Activated CD8-positive, alpha-beta T cell treated with anti-CD3 and anti-CD28 coated beads, Interleukin-2, amount 10 ng/mL, durations not matched to agents 7 days and 5 days (primary cell): ENCODE measurements at places on chromosomes 3 and 15. TPM values are rescaled to one million over a fixed set of nuclear protein-coding genes. Genes with fewer than 3 reads are reported as not detected.
A peak's percentile ranks its signal among the peaks of the same experiment; 100 is the strongest.

The WWTR1 gene
- 0.53 TPM for total RNA-seq

DNA sequence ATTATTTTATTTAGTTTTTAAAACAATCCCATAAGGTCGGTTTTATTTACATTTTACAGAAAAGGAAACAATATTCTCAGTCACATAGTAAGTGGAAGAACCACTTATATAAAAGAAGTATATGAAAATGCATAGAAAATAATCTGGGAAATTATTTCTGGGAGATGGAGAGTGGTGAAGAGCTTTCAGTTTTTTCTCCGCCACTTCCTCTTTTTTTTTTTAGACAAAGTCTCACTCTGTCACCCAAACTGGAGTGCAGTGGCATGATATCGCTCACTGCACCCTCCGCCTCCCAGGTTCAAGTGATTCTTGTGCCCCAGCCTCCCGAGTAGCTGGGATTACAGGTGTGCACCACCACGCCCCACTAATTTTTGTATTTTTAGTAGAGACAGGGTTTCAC is 21.2 kb downstream of the RAD51 start:
- peaks cover 54% of the 10 kb centered on the region for H3K36me3 ChIP-seq
- H3K27me3 ChIP-seq = no peaks in the 10 kb centered on the region

- no peak for DNase-seq
- H3K4me3 ChIP-seq = no peak overlapping the region
- peaks cover 15% of the 10 kb centered on the region for H3K4me1 ChIP-seq
- H3K27me3 ChIP-seq = peaks cover 16% of the 10 kb centered on the region
Observed at GRCh38 chr15:48898032-48898431, 20.1 kb downstream of the EID1 start.

DNA sequence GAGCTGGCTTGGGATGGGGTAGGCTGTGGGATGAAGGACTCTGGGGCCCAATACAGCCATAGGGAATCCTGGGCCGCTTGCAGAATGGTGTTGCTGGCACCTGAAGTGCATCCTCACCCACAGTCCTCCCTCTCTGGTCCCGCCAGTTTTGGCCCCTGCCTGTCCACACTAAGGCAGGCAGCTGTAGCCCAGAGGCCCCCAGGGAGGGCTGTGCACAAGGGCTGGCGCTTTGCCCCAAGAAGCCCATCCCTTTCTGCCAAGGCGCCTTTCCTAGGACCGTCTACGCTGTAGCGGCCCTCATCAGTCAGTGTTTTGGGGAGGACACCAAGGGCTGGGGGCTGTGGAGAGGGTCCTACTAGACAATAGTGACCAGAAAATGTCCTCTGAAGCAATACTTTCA is 116.2 kb upstream of the ABHD17C start:
- no peak for DNase-seq
- no peaks in the 10 kb centered on the region for H3K4me1 ChIP-seq
- no peak overlapping the region for H3K27ac ChIP-seq
- no peaks in the 10 kb centered on the region for H3K27me3 ChIP-seq

DNA sequence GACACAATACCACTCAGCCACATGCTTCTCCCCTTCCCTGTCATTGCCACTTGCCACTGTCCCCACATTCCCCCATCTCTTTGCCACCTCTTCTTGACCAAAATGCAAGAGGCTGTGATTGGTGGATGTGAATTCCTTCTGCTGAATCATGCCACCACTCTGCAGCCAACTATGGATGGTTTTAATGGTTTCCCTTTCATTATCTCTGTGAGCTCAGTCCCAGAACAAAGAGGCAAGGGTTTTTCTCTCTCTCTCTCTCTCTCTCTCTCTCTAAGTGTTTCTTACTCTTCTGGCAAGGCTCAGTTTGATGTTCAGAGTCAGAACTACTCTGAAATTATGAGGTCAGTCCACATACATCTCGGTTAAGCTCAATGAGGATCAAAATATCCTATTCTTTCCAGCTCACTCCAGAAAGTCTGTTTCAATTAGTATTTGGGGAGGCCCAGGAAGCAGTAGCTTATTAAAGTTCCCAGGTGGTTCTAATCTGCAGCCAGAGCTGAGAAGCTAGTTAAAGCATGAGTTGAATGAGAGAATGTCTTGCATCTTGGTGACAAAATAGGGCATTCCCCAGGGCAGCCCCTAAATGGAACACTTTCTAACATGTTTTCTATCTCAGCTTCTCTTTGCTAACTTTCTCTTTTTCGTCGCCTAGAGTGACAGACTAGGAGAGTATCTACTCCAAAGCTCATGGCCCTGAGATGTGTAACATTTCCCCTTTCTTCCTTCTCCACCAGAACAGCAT is 8.5 kb upstream of the ILDR1 start:
- peaks cover 10% of the 10 kb centered on the region for H3K36me3 ChIP-seq
- peaks cover 18% of the 10 kb centered on the region for H3K4me1 ChIP-seq
- DNase-seq = peak; percentile 35

DNA sequence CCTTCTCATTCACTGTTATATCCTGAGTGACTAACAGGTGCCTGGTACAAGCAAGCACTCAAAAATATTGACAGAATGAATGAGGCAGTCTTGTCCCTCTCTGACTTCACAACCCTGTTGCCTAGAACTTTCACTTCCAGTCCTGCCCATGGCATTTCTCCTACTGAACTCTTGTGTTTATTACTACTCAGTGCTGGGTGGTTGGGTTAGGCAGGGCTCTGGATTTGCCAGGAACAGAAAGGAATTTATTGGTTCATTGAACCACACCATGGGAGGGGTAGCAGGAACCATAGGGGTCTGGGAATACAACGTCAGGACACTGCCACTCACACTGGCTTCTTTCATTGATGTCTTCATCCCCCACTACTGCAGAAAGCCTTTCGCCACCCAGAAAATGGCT is 41.9 kb upstream of the SEMA4B start:
- H3K36me3 ChIP-seq = no peaks in the 10 kb centered on the region
- DNase-seq = no peak
- H3K27me3 ChIP-seq = peaks cover 13% of the 10 kb centered on the region

GRCh38 chr3:115646027-115646690 is 22.8 kb downstream of the GAP43 start:
- no peak overlapping the region for H3K4me3 ChIP-seq
- no peak for DNase-seq
- H3K27me3 ChIP-seq = peaks cover 25% of the 10 kb centered on the region
- no peaks in the 10 kb centered on the region for H3K36me3 ChIP-seq
- H3K27ac ChIP-seq = no peak overlapping the region

The GOLGA6C gene
- total RNA-seq = not detected

GRCh38 chr3:100697723-100698285 is 11.5 kb upstream of the TFG start:
- no peak for DNase-seq
- no peak overlapping the region for H3K27ac ChIP-seq
- H3K4me1 ChIP-seq = no peaks in the 10 kb centered on the region
- H3K4me3 ChIP-seq = no peak overlapping the region
- peaks cover 8% of the 10 kb centered on the region for H3K36me3 ChIP-seq
- peaks cover 9% of the 10 kb centered on the region for H3K27me3 ChIP-seq

The HCN4 gene
- total RNA-seq = not detected
